ENCODE measurements at places on chromosomes 5 and 9.

GRCh38 chr5:172870291-172870714 is 36.3 kb downstream of the ERGIC1 start:
- DNase-seq: peak; percentile 77

DNA sequence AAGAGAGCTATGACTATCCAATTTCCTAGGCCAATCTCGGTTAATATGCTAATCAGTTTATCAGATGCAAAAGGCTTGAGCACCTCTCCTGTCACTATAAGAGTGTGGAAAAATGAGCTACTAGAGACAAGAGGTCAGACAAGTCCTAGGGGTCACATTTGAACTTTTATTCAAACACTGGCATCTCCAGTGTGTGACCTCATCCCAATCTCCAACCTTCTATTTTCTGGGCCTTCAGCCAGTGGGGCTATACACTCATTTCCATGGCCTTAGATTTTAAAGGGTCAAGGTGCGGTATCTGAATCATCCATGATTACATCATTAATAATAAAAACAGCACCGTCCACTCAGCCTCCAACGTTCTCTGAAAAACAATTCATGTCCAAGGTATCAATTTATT is 139.6 kb upstream of the LRRTM2 start:
- peak; percentile 50 for DNase-seq

GRCh38 chr5:161713042-161713441 is 27.5 kb downstream of the GABRA6 start:
- no peak for DNase-seq

- DNase-seq: no peak
These were observed 16.7 kb downstream of the FGD3 start for GRCh38 chr9:92963831-92964606.

- peak; percentile 66 for DNase-seq
These were observed 98.6 kb downstream of the FBXW11 start for GRCh38 chr5:171907725-171908343.

- no peak for DNase-seq
These were observed 18.1 kb downstream of the TCF7 start for GRCh38 chr5:134132372-134133187.

- DNase-seq: no peak
These were observed 162.5 kb downstream of the MAPKAP1 start for GRCh38 chr9:125544484-125544883.

- DNase-seq: peak; percentile 13
These were observed 85.1 kb downstream of the BRINP1 start for GRCh38 chr9:119284118-119284517.

- DNase-seq: no peak
These were observed 326.7 kb downstream of the PIK3R1 start for GRCh38 chr5:68542207-68542606.

- no peak for DNase-seq
These were observed 152.8 kb downstream of the YIPF5 start for GRCh38 chr5:144017631-144018030.

DNA sequence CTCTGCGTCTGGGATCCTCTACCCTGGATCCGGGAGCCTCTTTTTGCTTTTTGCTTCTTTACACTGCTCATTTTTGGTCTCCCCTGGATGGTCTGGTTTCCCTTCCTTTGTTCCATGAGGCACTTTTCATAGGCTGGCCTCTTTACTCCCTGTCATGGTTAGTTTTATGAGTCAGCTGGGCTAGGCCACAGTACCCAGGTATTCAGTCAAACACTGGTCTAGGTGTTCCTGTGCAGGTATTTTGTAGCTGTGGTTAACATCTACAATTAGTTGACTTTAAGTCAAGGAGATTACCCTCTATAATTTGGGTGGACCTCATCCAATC is 17.5 kb downstream of the ANKRD33B start:
- DNase-seq: no peak

- no peak for DNase-seq
These were observed 150.8 kb downstream of the GRIA1 start for GRCh38 chr5:153641183-153641688.

DNA sequence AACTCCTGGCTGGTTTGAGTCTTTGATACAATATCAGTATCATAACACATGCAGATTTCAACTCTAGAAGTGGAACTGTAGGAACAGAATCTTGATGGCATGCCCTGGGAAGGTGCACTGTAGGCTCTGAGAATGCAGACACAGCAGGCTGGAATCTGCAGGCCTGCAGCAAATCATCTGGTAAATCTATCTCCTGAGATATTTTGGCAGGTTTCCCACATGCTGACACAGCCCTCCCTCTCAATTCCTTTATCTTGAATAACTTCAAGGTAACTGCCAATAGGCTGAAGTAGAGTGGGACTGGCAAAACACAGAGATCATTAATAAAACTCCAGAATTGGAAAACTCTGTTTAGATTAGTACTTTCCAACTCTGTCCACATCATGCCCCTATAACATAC is 177.8 kb upstream of the PCSK5 start:
- no peak for DNase-seq

DNA sequence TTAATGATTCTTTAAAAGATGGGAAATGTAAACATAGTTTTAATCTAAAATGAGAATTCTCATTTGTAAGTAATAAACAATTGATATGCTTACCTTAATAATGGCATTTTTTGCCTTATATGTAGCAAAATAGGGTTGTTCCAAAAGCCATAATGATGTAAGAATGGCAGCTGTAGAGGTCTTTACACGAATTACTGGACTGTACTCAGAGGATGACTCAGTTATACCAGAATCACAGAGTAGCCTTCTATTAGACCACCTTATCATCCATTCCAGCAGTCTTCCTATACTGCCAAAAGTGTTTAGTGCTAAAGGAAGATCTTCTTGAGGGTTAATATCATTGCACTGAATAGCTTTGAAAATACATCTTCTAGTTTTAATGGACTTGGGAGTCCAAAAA is 66.5 kb downstream of the CPLANE1 start:
- DNase-seq: no peak

DNA sequence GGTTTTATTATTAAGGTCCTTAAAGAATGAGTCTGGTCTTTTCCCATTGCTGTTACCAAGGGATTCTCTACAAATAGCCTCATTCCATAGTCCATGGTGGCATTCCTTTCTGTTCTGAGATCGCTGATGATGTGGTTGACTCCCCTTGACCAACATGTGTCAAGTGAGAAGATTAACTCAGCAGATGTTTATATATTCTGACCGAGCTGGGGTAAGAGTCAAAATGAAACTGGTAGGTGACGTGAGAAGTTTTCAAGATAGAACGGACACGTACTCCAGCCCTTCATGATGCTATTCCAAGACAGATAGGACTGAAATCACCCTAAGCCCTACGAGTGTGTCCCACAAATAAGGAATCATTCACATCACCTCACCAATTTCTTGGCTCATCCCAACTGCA is 155.5 kb upstream of the WWC1 start:
- no peak for DNase-seq

DNA sequence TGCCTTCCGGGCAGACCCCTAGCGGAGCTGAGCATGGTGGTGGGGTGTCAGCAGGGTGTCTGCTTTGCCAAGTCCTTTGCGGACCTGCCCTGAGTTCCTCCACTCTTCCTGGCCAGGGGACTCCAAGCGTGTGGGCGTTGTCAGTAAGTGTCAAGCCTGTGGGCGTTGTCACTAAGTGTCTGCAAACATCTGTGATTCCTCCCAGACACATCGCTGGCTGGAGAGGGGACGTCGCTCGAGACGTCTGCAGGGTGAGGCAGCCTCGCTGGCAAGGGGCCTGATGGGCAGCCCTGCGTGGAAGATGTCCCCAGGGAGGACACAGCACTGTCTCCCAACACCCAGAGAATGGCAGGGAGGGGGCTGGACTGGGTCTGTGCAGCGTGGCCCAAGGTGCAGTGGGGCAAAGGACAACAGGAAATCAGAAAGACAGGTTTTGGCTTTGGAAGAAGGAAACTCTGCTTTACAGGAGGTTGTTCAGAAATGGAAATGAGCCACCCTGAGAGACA is 28.8 kb downstream of the ADAMTSL2 start:
- DNase-seq: peak; percentile 36

GRCh38 chr9:84343111-84343521 is 2.6 kb upstream of the SLC28A3 start:
- DNase-seq: no peak

- DNase-seq: no peak
These were observed 1.1 kb upstream of the IL13 start for GRCh38 chr5:132656774-132657355.

DNA sequence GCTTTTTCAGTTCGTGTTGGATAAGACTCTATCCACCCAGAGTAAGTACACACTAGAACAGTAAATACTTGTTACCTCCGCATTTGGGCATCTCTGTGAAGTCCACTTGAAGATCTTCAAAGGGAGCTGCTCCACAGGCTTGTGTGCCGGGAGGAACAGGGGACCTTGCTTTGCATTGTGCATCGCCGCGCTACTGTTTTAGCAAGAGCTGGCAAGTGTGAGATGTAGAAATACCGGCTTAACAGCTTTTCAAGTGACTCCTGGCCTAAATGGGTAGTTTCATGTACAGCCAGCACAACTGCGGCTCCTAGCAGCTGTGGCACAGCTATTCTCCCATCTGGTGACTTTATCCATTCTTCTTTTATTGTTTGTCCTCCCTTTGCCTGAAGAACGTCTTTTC is 8.4 kb upstream of the ZNF354C start:
- DNase-seq: no peak
